ENCODE measurements at places on chromosomes 4 and X.

DNA sequence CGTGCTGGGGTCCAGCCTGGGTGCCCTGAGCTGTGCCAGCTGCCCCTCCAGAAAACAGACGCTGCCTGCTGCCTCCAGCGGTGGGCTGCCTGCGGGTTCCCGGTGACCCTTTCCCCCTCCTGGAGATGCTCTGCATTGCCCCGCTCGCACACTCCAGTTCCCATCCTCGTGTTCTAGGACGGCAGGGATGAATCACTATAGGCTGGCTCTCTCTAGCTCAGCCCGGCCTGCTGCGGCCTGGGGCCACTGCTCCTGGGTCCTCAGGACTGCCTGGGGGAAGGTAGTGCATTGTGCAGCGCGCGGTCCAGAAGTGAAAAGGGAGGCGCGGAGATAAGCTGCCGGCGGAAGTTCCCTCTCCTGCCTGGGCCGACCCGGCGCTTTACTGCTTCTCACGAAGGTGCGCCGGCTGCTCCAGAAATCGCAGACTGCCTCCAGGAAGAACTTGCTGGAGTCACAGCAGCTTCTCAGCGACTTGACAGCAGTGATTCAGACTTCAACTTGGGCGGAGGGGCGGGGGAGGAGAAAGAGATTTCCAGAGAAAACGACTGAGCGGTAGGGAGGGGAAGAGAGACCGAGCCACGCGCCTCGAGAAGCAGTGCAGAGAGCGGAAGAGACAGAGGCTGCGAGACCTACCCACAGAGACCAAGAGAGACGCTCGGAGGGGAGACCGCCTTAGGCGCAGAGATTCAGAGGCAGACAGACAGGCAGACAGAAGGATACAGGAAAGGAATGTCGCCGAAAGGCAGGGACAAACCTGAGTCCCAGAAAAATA lies 6.7 kb upstream of the MSX1 start:
- DNase-seq = peak; percentile 66

DNA sequence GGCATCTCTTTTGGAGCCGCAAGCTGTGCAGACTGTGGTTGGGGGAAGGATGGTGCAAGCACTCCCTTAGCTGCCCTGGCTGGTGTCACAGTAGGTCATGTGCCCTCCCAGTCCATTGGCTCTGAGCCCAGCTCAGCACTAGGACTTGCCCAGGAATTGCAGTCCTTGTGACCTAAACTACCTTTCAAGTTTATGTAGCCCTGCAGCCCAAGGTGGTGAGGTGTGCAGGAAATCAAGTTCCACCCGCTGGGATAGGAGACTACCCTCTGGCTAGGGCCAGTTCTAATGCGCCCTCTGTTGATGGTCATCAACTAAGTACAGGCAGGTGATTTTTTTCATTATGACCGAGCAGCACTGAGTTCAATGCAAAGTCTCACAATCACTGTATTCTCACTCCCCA lies 335.2 kb downstream of the UBE2NL start:
- DNase-seq = no peak

GRCh38 chrX:119247702-119248101 lies 11.6 kb downstream of the PGRMC1 start:
- no peak for DNase-seq

- no peak for DNase-seq
These were observed 1.2 kb upstream of the ELF4 start for GRCh38 chrX:130111220-130112154.

DNA sequence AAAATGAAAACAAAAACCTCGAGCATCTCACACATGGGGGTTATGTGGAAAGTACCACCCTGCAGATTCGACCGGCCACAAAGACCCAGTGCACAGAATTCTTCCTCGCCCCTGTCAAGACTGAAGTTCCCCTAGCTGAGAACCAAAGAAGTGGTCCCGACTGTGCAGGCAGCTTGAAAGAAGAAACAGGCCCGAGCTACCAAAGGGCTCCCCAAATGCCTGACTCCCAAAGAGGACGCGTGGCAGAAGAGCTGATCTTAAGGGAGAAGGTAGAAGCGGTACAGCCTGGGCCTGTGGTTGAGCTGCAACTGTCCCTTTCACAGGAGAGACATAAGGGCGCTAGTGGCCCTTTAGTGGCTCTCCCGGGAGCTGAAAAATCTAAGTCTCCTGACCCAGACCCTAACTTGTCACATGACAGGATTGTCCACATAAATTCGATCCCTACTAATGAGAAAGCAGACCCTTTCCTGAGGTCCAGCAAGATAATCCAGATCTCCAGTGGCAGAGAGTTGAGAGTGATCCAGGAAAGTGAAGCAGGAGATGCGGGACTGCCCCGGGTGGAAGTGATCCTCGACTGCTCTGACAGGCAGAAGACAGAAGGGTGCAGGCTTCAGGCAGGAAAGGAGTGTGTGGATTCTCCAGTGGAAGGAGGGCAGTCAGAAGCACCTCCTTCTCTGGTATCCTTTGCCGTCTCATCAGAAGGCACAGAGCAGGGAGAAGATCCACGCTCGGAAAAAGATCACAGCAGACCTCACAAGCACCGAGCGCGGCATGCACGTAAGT lies 108.8 kb upstream of the MYOZ2 start:
- no peak for DNase-seq

DNA sequence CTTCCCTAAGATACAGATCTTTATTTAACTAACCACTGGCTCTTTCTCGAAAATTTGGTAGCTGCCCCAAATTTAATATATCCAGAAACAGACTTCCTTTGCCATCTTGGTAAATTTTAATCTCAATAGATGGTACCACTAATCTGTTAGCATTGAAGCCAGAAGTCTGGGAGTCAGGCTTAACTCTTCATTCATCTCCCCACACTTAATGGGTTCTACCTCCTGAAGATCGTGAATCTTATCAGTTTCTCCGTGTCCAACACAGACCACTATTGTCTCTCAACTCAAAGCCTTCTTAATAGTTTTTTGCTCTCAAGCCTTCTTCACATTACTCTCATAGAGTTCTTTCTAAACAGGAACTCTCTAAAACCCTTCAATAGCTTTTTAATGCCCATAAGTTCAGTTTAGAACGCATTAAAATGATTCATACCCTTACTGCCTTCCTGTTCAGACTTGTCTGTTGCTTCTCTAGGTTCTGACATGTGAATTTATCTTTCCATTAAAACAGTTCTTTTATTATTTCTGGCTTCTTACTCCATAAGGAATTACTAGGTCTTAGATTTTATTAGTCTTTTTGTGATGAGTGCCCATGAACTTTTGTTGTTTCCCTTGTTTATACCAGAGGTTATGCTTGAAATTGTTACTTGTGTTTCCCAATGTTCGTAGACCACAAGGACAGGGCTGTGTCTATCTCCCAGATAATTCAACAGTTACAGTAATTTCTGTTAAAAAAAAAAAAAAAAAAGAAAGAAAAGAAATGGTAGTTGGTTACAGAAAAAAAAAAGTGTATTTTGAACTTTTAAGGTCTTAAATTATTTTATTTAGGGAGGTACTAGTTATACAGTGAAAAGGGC lies 54.7 kb downstream of the SMARCAD1 start:
- no peak for DNase-seq

GRCh38 chr4:123848606-123849005 lies 452.0 kb downstream of the SPRY1 start:
- no peak for DNase-seq

GRCh38 chrX:127259742-127260141 lies 440.2 kb downstream of the PRR32 start:
- no peak for DNase-seq

- peak; percentile 61 for DNase-seq
These were observed 92.5 kb upstream of the TEX13D start for GRCh38 chrX:124239911-124240310.

Data from activated CD4-positive, alpha-beta memory T cell treated with anti-CD3 and anti-CD28 coated beads for 36 hours (primary cell).